ENCODE measurements at places on chromosomes 3 and 15.
A peak's percentile ranks its signal among the peaks of the same experiment; 100 is the strongest.

DNA sequence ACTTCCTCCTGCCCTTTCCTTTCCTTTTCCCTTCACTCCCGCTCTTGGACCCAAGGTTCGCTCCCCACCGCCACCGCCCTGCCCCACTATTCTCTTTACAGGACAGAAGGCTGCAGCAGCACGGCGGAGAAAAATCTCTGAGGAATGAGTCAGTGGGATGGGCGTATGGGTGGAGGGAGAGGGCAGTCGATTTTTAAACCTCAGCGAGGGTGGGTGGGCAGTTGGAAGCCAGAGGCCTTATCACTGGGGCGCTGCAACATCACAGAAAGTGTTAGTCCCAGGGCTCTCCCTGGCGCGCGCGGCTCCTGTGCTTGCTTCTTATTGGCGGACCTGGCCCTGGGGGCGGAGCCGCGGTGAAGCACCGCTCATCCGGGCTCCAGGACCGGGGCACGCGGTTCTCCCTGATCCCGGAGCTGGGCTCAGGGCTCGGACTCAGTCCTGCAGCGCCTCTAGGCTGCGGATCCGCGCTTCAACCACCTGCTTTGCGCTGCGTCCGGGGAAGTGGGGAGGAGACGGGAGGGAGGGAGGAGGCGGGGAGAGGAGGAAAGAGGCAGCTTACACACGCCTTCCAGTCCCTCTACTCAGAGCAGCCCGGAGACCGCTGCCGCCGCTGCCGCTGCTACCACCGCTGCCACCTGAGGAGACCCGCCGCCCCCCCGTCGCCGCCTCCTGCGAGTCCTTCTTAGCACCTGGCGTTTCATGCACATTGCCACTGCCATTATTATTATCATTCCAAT lies at the start of gene ALCAM:
ALCAM (plus strand) TSS at position 584 of the 737 bp plus-strand sequence.
- DNase-seq = peak; percentile 57

DNA sequence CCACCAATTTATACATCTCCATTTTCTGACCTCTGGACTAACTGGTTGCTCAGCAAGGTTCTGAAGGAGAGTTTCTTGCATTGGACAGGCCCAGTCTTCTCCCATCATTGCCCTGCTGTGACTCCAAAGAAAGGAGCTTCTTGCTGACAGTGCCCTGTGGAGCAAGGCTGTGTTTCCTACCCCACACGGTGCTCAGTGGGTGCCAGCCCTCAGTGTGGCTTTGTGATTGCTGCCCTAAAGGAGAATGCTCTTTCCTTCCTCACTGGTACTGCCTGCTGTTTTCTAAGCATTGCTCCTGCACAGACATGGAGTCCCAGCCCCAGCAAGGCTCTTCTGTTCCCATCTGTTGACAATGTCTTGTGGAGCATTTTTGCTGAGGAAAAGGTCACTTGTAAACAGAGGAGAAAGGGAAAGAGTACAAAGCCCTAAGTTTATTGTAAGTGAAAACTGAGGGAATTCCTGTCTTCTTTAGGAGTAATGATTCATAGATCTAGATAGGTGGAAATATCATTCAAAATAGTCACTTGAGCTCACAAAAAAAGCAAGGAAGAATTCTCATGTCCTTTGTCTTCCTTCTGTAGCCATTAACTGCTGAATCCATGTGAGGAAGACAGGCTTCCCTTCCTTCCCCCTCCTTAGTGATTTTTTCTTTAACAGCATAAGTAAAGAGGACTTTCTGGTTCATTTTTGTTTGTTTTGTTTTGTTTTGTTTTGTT lies 62.9 kb downstream of the HMG20A start:
- no peak for DNase-seq

DNA sequence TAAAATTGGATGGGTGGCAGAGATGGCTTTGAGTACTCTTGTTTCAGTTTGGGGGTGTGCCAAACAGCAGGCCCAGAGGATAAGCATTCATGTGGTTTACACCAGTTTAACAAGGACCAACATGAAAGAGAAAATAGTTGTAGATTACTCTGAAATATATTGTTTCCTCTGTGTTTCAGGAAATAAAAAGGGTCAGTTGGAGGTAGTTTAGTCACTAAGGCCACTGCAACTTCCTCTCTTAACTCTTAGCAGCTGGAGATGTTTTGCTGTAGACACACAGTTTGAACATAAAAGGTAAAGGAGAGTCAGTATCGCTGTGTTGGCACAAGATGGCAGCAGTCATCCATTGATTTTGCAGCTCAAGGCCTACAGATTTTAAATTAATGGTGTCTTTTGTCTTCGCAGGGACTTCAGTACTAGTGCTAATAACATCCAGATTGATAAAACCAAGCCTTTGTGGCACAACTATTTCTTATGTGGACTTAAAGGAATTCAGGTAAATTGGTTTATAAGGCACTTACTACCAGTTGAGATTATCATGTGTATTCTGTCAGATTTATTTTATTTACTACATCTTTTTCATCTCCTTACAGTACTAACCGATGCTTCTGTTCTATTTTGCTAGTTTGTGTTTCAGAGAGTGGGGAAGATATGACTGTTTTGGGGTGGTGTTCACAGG lies 65.5 kb downstream of the GALK2 start:
- no peak for DNase-seq

DNA sequence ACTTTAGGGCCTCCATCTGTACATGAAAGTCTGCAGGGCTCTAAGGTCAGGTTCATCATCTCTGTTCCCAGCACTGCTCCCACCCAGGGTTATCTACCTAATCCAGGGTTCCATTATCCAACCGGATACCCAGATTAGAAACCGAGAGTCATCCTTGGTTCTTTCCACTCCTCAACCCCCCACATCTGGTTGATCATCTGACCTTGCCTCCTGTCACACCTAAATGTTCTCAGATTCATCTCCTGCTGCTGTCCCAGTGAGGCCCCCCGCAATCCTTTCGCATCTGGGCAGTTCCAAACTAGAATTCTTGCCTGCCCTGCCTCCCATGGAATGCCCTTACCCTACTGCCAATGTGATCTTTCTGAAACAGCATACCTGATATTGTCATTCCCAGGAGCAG lies 136.5 kb downstream of the PDE8A start:
- no peak for DNase-seq

GRCh38 chr15:69436951-69437350 lies 15.7 kb upstream of the RPLP1 start:
- no peak for DNase-seq

DNA sequence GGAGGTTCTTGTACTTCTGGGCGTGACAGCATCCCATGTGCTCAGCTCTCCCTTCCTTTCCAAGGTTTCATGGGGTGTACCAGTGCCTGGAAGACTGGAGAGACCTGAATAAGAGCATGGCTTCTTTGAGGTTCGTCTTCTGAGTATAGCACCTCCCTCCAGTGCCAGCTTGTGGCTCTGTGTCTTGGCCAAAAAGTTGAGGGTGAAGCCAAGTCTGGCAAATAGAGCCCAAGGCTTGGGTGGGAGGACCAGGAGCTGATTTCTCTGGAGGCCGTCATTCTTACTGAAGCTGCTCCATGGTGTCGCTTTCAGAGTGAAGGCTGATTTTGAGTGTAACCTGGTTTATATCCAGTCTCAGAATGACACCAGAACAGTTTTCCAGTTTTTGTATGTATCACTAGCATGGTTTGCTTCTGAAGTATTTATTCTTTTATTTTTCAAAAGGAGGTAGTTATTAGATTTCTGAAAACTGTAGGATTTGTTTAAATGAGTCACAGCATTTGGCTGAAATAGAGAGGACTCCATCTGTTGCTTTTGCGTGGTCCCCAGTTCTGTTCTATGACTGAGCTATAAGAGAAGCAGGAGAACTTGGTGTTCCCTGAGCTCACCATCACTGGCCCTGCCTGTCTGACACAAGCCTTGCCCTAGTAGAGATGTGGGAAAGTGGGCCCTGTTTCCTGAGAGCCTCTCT lies 47.2 kb downstream of the BSN start:
- no peak for DNase-seq

GRCh38 chr3:12833222-12834161 lies 7.9 kb downstream of the RPL32 start:
- DNase-seq = no peak

GRCh38 chr15:84979651-84980050 lies 2.0 kb upstream of the PDE8A start:
- DNase-seq = no peak

DNA sequence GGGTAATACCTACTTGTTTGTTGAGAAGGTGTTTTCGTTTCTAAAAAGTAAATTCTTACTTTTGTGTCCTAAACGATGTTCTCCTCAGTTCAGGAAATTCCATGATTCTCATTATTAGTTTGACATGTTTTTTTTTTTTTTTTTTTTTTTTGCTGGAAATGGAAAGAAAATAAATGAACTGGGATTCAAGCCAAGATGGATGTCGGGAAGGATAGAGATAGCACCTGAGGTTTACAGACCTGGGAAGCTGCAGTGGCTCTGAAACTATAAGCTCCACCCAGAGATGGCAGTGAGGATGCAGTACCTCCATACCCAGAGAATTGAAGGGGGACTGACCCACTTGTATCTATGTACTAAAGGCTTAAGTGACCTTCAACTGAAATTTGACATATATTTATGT lies 334.6 kb upstream of the TGFBR2 start:
- DNase-seq = no peak

GRCh38 chr3:55014081-55014480 lies 86.2 kb upstream of the LRTM1 start:
- DNase-seq = no peak

- no peak for DNase-seq
These were observed 214.9 kb downstream of the TCF12 start for GRCh38 chr15:57133127-57133968.

- no peak for DNase-seq
These were observed 158.7 kb downstream of the PDCD6IP start for GRCh38 chr3:33957176-33957575.

DNA sequence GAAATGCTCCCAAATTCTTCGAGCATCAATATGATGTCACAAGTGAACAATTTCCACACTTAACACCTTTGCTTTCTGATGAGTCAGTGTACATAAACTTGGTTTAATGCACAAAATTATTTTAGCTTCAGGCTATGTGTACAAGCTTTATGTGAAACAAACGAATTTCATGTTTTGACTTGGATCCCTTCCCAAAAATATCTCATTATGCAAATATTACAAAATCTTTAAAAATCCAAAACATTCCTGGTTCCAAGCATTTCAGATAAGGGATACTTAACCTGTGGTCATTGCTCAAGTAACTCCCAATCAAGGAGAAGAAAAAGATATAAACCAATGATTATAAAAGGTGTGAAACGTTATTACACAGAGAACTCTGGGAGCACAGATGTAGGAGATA lies 25.2 kb downstream of the RAB5A start:
- DNase-seq = no peak

DNA sequence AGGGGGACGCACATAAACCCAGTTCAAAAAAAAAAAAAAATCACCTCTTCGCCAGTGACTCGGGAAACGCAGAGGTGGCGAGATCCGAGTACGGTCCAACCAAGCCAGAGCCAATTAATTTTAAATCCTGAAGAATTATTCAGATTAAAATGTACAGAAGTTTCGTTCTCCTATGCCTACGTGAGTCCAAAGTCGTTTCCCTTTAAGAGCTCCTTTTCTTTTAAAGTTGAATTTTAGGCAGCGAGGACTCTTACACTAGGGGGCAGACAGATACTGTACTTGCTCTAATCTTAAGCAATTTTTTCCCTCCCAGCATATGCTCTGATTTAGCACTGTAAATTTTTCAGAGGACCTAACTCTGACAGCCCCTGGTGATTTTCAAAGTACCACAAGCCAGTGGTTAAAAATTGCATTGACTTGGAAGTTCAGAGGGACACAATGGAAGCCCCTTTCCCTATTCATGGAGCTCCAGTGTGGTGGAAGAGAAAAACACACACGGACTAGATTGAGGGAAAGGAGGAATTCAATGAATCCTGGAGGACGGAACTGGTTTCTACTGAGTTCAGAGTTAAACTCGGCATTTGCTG lies 3.3 kb upstream of the NR2F2 start:
- no peak for DNase-seq

DNA sequence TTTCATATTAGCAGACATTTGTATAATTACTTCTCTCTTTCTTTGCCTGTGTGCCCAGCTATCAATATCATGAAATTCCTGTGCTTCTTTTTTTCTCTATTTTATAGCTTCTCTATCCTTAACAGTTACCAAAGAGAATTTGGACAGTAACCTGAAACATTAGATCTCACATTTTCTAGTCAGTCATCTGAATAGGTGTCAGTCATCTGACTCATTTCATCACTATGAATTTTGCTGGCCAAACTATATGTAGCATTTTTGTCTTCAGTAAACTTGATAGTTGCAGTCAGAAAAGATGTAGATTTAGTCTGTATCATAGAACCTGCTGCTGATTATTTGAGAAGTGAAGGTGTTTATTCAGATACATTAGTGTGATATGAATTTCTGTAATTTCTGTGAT lies 52.6 kb downstream of the HMG20A start:
- DNase-seq = no peak

- DNase-seq = no peak
These were observed 79.7 kb upstream of the CGNL1 start for GRCh38 chr15:57296473-57297162.

- no peak for DNase-seq
These were observed 603.4 kb upstream of the CCDC54 start for GRCh38 chr3:106773795-106774194.

DNA sequence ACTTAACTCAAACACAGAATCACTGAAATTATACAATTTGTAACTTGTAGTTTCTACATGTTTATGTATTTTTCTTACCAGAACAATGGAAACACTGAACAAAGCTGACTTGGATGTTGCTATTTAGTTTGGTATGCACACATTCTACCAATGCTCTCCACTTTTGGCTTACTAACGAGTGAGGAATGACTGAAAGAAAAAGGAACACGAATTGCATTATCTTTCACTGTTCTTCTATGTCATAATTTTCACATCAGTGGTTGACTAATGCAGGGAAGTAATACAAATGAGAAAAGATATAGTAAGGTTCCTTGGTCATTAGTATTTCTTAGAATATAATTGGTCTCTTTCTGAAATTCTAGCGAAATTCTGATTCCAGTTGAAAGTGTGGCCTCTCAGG lies 9.8 kb upstream of the CNTN3 start:
- DNase-seq = no peak

- no peak for DNase-seq
These were observed 36.5 kb downstream of the ANAPC13 start for GRCh38 chr3:134449277-134449676.

- DNase-seq = no peak
These were observed 15.9 kb upstream of the SLC4A7 start for GRCh38 chr3:27500035-27500434.

DNA sequence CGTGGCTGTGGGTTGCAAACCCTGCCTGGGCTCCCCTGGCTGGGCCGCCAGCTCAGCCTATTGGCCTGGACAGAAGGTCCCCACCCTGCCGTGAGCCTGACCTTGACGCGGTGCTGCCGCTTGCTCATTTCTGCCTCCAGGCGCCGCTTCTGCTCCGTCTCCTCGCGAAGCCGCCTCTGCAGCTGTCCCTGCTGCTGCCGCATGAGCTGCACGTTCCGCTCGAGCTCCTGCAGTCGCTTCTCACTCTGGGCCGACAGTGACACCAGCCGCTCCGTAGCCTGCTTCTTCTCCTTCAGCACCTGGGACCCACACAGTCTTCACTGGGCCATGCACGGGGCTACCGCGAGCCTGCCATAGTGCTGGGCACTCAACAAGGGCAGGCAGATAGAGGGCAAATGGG lies 21.7 kb downstream of the KIF7 start:
- no peak for DNase-seq
